ENCODE measurements at places on chromosomes 4 and X.

DNA sequence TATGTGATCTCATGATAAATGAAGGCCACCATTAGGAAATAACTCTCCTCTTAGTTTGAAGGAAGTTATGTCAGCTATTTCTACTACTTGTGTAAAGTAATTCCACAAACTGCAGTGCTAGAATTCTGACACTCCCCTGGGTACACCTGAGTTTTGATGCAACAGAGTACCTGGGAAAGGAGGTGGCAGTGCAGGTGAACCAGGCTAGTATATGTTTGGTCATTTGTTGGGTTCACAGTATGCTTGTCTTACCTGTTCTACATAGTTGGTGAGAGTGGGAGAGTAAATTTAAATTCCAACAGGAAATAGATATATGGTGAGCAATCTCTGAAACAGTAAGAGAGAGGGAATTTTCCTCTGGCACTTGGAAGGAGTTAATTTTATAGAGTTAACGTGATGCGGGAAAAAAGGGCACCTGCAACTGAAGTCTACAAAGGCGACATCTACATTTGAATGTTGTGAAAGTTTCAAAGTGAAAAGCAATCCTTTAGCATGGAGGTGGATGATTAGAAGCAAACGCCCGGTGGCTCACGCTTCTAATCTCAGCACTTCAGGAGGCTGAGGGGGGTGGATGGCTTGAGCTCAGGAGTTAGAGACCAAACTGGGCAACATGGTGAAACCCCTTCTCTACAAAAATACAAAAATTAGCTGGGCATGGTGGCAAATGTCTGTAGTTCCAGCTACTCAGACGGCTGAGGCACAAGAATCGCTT is 8.3 kb upstream of the SLC10A6 start:
- no peak for DNase-seq

GRCh38 chr4:187301923-187302322 is 578.3 kb upstream of the FAT1 start:
- no peak for DNase-seq

DNA sequence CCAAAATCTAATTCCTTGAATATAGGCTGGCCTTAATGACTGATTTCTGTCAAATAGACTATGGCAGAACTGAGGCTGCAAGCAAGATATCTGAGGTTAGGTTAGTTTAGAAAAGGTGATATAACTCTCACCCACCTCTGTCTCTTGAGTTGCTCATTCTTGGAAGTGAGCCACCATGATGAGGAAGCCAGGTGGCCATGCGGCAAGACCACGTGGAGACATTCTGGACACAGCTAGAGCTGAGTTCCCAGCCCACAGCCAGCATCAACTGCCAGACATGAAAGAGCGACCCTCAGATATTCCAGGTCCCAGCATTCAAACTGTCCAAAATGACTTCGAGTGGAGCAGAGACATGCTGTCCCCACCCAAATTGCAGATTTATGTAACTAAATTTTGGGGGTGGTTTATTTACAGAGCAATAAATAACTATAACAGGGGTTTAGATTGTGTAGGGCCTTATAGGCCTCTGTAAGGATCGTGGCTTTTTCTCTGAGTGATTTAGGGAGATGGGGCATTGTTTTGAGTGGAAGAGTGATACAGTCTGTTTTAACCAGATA is 33.7 kb downstream of the USP53 start:
- no peak for DNase-seq

GRCh38 chrX:130173190-130173895 is 1.6 kb downstream of the RAB33A start:
- peak; percentile 39 for DNase-seq

GRCh38 chr4:26175905-26176470 is 144.8 kb upstream of the RBPJ start:
- DNase-seq = no peak

GRCh38 chr4:768995-769394 is 56.9 kb downstream of the CPLX1 start:
- DNase-seq = no peak

- DNase-seq = no peak
Observed at GRCh38 chrX:21975812-21976211, 35.3 kb downstream of the SMS start.

GRCh38 chr4:176335421-176335820 is 15.7 kb downstream of the SPCS3 start:
- DNase-seq = no peak

- DNase-seq = no peak
Observed at GRCh38 chr4:13166214-13166613, 317.9 kb downstream of the RAB28 start.

- DNase-seq = no peak
Observed at GRCh38 chrX:44949125-44949524, 76.1 kb downstream of the KDM6A start.

GRCh38 chr4:125082729-125083417 is 231.9 kb upstream of the FAT4 start:
- no peak for DNase-seq

DNA sequence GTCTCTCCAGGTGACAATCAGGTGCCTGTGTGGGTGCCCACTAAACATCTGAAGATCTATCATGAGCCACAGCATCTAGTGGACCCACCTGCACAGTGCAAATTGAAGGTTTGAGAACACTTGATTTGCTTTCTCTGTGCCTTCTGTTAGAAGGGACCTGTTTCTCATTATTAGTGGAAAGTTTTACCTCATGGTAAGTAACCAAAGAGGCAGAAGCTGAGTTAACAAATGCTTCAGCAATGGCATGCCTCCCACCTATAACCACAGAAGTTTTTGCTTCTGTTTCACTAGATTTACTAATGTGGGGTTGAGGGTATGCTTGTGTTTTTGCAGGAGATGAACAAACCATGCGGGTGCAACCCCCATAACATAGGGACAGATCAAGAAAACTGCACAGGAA is 297.4 kb upstream of the DKK2 start:
- no peak for DNase-seq

- DNase-seq = no peak
Observed at GRCh38 chr4:1036976-1037810, 25.8 kb downstream of the FGFRL1 start.

- no peak for DNase-seq
Observed at GRCh38 chr4:182454440-182455013, 211.3 kb downstream of the TENM3 start.

GRCh38 chrX:1686642-1687041 is 71.8 kb downstream of the ASMT start:
- no peak for DNase-seq

GRCh38 chrX:85003655-85004244 is at the start of gene APOOL:
TSS of gene APOOL (plus strand) at chrX:85003877. CDS start at chrX:85003913, 36 bp downstream.
- peak; percentile 79 for DNase-seq

- no peak for DNase-seq
Observed at GRCh38 chr4:86530183-86530582, 63.9 kb upstream of the PTPN13 start.

GRCh38 chr4:110395421-110395820 is 80.5 kb upstream of the ENPEP start:
- no peak for DNase-seq

GRCh38 chr4:25095837-25096236 is 64.4 kb downstream of the SEPSECS start:
- no peak for DNase-seq

DNA sequence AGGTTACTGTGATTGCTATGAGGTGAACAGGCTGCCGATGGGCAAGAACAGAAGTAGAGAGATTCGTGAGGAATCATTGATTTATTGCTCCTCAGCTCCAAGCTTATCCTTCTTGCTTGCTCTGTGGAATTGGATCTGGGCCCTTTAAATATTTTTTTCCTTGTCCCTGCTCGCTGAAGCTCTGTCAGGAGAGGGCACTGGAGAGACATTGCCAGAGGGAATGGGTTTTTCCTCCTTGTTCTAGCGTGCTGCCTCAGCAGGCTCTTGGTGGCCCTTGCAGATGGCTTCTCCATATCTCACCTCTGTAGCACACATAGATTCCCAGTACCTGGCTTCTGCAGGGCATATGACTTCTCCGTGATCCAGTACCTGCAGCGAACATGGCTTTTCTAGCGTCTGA is 67.4 kb downstream of the CNGA2 start:
- DNase-seq = no peak

GRCh38 chr4:68391436-68391835 is 41.5 kb upstream of the YTHDC1 start:
- no peak for DNase-seq

DNA sequence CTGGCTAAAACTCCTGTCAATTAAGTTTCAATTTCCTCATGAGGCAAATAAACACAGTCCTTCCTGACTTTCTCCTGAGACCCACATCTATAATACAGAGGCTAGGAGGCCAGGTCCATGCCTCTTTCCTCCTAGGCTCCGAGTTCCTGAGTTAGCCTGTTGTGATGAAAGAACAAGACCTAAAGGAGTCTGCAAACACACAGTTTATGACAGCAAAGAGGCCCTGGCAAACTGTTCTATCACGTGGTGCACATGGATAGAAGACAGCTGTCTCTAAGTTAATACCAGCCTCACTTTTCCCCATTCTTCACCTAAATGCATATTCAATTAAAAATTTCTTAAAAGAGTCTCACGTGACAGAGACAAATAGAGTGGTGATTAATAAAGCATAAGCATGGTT is 145.2 kb downstream of the TET2 start:
- no peak for DNase-seq

- DNase-seq = no peak
Observed at GRCh38 chrX:23805389-23805788, 22.4 kb downstream of the SAT1 start.

DNA sequence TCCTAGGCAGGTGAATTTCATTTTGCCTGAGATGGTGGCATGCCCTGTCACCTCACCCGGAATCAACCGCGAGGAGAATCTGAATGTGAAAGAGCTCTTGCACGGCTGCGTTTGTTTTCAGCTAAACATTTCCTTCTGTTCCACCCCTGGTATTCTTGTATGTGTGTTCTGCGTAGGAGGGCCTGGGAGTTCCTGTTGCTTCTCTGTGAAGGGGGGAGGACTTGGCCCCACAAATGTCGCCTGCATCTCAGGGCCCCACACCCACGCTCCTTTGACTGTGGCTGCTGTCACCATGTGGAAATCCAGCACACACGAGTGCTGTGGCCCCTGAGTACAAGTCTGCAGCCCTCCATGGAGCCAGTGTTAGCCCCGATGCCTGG is 45.8 kb upstream of the CLCN4 start:
- DNase-seq = peak; percentile 65

GRCh38 chr4:1567808-1568581 is 116.1 kb downstream of the FAM53A start:
- DNase-seq = no peak

DNA sequence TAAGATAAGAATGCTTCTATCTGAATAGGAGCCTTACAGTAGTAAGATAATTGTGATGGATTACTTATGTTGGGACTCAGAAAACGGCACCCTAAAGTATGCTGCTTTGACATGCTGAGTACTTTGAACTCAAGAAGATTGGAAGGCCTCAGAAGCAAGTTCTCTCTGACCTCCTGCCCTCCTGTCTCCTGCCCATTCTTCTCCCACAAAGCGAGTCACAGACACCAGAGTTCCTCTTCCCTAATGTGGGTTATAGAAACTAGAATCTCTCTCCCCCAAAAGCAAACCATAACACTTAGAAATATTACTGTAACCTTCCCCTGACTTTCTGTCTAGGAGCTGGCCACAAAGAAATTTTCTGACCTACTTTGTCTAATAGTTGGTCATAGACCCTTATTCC is 76.5 kb downstream of the DDIT4L start:
- no peak for DNase-seq

- no peak for DNase-seq
Observed at GRCh38 chrX:68929332-68930150, 100.7 kb downstream of the EFNB1 start.

- no peak for DNase-seq
Observed at GRCh38 chr4:42710329-42710728, 53.4 kb upstream of the ATP8A1 start.

- DNase-seq = no peak
Observed at GRCh38 chrX:109535578-109535977, 1.1 kb upstream of the NXT2 start.

GRCh38 chr4:159018062-159018629 is 84.7 kb upstream of the RAPGEF2 start:
- DNase-seq = no peak

- no peak for DNase-seq
Observed at GRCh38 chr4:165627128-165627527, 245.9 kb upstream of the TLL1 start.

DNA sequence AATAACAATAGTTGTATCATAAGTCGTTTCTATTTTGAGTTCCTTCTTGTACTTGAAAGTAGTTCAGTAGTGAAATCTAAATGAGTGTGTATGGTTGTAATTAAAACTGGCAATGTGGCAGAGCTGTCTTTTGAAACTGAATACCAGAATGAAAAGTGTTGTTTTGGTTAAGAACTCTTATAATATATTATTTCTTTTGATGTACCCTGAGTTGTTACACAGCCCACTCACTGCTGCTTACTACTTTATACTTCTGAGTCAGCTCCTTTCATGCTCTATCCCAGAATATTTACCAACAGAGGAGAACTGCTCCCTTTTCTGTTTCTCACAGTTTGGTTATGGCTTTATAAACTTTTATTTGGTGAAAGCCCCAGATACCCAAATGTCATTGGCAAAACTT is 28.8 kb downstream of the FAM199X start:
- no peak for DNase-seq

GRCh38 chr4:82043081-82043808 is 330.5 kb downstream of the HNRNPD start:
- no peak for DNase-seq

DNA sequence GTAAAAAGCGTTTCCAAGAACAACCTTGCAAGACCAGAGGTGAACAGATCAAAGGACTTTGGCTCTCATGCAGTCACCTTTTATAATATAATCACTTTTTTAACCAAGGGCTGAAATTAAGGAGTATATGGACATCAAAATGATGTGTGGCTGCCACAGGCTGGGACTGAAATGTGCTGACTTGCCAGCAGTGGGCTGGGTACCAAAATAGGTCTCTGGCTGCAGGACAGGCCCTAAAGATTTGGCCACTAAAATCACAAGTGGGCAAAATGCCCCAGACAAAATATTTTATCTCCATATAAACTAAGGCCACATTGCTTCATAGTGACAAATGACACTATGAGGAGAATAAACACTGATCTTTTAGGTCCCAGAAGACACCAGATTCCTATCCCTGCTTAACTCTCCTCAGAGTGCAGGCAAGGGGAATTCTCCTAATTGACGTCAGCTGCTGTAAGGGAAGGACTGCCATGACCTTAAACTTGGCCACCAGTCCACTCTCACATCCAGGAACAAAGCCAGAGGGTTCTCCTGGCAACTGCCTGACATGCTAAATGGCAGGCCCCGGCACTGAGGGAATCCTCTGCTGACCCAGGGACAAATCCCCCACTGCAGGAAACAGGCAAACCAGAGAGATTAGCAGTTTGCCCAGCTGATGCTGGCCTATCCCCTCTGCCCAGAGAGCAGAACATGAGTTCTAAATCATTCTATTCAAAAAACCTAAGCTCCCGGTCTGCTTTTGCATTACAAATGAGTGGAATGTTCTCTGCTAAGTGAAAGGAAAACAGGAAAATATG is 155.8 kb downstream of the PPP3CA start:
- DNase-seq = no peak

DNA sequence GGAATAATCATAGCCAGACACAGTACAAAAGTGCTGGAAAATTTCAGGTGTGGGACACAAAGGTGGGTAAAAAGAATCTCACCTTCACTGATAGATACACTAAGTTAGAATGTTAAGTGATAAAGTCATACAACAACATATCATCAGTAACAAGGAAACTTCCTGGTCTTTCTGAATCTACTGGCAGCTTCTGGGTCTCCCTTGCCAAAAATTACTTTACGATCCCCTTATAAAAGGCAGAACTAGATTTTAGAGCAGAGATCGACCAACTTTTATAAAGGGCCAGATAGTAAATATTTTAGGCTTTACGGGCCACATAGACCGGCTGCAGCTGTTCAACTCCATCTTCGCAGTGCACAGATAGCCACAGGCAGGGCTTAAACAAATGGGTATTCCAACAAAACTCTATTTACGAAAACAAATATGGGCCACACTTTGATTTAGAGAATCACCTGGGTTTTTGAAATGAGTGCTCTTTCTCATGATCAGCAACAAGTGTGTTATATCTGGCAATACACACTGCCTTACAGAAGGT is 159.9 kb downstream of the AASDH start:
- DNase-seq = no peak

Data from stimulated activated CD4-positive, alpha-beta T cell treated with anti-CD3 and anti-CD28 coated beads, Interleukin-2, amount 100 ng/mL, for 24 hours (primary cell).